ENCODE measurements at places on chromosomes 1 and 21.

DNA sequence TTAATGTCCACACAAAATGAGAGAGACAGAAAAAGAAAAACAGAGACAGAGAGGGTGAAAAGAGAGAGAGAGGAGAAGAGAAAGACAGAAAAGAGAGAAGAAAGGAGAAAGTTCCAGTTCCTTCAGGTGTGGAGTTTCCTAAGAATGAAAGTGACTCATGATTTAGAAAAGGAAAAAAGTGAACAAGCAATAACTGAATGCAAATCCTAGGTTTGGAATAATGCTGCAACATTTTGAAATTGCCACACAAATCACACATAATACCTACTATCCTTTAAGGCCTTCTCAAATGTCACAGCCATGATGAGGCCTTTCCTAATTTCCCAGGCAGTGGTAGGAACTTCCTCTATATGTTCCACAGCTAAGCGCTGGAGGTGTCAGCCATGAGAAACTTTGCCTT lies 31.5 kb upstream of the XPR1 start:
- DNase-seq: no peak

GRCh38 chr1:34865573-34865972 lies 6.0 kb upstream of the SMIM12 start:
- DNase-seq: no peak

DNA sequence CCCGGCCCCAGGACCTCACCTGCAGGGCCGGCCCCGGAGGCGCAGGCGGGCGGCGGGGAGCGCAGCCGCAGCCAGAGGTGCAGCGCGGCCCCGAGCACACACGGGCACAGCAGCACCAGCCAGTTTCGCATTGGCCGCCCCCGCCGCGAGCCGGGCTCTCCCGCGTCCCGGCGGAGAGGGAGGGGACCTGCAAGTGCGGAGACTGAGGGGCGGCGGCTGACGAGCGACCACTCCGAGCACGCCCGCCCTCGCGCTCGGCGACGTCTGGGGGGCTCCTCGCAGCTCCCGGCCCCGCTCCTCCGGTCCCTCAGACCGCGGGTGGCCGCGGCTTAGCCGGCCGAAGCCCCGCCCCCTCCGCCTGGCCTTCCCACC lies at the start of gene B3GALNT2:
B3GALNT2 (minus strand) TSS at position 331 of the 372 bp plus-strand sequence; CDS start at position 131, 200 bp downstream.
- no peak for DNase-seq

DNA sequence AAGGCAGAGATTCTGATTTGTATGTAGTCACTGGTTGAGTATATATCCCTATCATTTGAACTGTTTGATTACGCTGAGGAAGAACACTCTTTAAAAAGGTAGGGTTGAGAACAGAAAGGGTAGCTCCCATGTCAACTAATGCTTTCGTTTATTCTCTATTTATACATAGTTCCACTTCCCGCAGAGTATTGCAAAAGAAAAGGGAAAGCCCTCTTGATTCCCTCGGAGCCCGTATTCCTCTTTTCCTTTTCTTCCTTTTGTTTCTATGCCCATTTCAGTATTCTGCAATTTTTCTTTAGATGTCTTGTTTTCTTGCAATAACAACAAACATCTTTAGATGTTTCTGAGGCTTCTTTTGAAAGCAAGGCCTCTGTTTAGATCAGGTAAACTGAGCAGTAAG lies 78.2 kb downstream of the DNTTIP2 start:
- DNase-seq: no peak

DNA sequence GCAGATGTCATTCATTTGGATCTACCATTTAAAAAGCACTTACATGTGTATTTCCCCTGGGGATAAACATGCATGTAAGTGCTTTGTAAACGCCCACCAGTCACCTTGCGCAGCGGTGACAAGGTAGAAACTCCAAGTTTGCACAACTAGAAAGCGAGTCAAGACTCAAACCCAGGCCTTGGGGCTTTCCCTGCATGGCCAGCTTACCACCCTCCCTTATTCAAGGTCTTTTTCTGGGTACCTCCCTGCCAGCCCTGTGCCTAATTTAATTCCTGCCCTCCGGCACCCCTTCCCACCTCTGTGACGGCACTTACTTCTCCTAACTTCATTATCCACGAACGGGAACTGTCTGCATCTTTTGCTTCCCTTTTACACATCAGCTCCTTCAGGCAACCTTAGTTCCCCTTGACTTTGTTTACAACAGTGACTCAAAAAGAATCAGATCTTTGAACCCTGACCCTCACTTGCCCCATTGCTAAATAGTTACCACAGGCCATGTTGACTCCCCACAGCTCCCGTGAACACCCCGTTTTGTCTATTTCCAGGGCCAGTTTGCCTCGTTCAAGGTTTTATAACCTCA lies 138.3 kb upstream of the ETS2 start:
- no peak for DNase-seq

GRCh38 chr1:48693674-48694320 lies 82.9 kb downstream of the BEND5 start:
- no peak for DNase-seq

GRCh38 chr1:183590244-183591191 lies at the start of gene NCF2:
Gene NCF2, minus strand, starts transcription at chr1:183590459. Its CDS starts 130 bp downstream, at chr1:183590329.
- DNase-seq: no peak

GRCh38 chr21:46183910-46184624 lies at the start of gene SPATC1L:
Gene SPATC1L, minus strand, starts transcription at chr21:46184459. Its CDS starts 1,643 bp downstream, at chr21:46182816.
- peak; percentile 84 for DNase-seq

DNA sequence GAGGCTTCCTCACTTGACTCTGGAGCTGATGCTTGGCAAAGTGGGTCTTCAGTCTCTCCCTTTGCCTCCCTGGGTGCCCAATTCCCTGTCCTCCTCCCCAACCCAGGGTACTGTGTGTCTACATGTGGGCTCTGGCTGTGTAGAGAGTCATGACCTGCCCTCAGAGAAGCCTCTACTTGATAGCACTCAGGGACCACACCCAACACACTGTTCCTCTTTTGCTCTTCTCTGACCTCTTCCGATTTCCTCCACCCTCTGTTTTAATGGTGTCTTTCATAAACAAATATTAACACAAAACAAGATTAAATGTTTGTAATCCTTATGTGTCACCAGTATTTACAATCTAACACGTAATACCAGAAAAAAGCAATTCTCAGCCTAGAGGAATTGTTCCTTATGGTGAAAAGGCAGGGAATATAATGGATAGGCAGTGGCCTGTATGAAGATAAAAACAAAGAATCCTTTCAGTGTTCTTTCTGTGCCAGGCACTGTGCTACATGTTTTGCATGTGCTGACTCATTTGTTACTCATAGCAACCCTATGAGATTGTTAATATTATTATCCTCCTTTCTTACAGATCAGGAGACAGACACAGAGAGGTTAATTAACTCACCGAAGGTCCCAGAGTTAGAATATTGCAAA lies 58.2 kb downstream of the HSD3B1 start:
- DNase-seq: no peak

DNA sequence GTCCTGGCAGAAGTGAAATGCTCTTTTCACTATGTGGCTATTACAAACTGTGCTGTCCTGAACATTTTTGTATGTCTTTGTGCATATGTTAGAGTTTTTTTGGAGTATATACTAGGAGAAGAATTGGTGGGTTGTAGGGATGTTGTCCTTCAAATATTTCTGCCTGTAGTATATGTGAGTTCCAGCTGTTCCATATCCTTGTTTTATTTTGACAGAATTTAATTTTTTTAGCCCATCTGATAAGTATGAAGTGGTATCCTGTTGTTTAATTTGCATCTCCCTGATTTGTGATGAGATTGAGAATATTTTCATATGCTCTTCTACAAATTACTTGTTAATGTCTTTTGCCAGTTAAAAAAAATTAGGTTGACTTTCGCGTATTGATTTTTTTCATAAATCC lies 34.3 kb downstream of the NEK7 start:
- no peak for DNase-seq

GRCh38 chr1:67479146-67479891 lies 49.1 kb upstream of the SERBP1 start:
- no peak for DNase-seq

DNA sequence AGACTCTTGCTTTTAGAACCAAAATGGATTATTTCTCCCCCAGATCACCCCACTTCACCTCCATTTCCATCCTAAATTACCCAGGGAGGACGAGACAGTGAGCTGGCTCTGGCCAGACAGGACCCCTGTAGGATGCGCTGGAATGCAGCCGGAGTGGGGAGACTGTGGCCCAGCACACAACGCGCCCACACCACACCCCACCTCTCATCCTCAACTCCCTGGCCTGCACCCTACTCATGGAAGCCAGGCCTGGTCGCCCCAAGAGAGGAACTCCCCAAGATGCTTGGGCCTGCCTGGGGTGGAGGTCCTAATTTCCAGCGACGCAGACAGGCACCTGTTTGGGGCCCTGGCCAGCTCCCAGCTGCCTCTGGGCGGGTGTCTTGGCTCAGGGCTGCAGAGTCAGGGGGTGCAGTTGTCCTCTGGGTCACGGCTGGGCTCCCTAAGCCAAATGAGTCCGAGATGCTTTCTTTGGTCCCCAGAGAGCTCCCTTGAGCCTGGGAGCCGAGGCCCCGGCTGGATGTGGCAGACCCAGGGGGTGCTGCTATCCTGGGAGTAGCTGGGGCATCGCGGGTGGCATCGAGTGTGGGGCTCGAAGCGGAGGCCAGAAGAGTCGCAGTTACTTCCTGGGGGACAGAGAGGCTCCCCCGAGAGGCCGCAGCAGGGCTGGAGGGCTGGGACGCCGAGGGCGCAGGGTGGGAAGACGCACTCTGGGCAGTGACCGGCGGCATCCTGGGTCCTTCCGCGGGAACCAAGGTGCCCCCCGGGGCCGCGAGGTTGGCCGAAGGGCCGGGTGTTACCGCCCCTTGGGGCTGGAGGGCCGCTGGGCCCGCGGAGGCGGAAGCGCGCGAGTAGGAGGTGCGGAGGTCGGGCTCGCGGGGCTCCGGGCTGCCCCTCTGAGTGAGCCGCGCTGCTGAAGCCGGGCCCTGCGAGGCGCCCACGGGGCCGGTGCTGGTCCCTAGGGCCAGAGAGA lies 10.4 kb downstream of the CLEC20A start:
- DNase-seq: no peak

DNA sequence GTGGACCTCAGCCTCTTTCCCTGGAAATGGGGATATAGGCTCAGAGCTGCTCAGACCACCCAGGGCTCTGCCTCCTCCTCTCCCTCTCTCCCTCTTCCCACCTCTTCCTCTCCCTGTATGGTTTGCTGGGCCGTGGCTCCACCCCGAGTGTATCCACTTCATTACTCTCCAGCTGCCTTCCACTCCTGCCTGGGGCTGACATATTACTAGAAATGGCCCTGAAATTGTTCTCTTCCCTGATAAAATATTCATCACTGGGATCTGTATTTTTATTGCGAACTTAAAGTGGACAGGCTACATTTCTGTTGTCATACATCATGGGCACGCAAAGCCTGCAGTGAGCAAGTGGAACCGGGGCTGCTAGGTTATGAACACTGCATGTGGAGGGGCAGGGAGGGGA lies 225.0 kb downstream of the HHAT start:
- DNase-seq: no peak

GRCh38 chr1:109996476-109996875 lies 11.9 kb downstream of the AHCYL1 start:
- no peak for DNase-seq

DNA sequence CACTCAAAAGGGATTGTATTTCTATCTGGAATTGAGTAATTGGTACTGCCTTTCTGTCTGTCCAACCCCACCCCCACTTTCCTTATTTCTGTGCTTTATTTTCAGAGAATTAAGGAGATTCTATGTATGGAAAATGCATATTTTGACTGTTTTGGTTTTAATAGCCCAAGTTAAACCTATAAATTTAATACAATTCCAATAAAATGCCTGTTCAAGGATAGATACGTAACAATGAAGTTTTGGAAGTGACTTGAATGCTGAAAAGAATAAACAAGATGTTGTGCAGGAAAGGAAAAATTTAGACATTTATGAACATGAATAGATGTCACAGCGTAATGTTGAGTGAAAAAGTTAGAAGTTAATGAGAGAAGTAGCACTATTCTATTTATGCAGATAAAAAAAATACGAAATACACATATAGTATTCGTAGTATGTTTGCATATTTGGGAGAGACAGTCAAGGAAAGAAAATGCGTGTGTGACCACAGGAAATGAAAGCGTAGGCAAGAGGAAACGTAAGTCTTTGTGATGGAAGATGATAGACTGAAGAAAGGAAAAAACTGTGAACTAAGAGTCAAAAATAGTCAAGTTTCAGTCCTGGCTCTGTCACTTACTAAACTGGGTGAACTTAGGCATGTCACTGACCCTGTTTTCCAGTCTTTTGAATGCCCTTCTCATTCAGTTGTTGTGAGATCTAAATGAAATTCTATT lies 62.1 kb downstream of the MEF2D start:
- DNase-seq: no peak

DNA sequence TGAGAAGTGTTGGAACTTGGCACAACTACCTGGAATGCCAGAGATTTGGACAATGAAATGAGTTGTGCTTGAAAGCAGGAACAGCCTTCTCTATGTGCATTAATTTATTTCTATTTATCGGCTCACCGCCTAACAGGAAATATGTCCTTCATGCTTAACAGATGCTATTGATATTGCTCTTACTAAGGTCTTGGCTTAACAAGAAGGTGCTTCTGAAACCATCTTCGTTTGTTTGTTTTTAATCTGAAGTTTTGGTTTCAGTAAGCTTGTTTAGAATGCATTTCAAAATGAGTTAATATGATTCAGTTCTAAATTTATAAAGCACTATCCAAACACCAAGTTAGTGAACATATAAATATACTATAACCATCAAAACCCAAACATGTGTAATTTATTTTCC lies 898.3 kb upstream of the B3GALT2 start:
- DNase-seq: no peak

GRCh38 chr1:10387677-10388386 lies 11.0 kb upstream of the PGD start:
- peak; percentile 62 for DNase-seq

DNA sequence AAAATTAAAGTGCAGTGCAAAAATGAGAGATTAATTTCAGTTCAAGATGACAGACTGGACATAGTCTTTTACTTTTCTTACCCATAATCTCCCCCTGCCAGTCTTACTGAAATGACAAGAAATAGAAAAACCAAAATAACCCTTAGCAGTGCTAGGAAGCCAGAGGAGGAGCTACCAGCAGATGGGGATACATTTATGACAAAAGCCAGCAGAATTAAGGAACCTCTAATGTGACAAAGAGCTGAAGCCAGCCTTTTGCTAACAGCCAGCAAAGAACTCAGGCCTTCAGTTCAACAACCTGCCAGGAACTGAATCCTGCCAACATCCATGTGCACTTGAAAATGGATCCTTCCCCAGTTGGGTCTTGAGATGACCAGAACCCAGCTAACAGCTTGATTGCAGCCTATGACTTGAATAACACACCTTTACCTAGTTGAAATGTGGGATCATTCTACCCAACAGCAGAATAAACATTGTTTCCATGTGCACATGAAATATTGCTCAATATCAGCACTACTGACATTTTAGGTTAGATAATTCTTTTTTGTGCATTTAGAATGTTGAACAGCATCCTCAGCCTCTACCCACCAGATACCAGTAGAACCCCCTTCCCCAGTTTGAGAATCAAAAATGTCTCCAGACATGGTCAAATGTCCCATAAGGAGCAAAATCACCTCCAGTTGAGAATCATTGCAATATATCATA lies 7.9 kb upstream of the TRAF5 start:
- DNase-seq: no peak

Measured in endodermal cell (in vitro differentiated cells).